ENCODE measurements at places on chromosomes 2 and 18.

DNA sequence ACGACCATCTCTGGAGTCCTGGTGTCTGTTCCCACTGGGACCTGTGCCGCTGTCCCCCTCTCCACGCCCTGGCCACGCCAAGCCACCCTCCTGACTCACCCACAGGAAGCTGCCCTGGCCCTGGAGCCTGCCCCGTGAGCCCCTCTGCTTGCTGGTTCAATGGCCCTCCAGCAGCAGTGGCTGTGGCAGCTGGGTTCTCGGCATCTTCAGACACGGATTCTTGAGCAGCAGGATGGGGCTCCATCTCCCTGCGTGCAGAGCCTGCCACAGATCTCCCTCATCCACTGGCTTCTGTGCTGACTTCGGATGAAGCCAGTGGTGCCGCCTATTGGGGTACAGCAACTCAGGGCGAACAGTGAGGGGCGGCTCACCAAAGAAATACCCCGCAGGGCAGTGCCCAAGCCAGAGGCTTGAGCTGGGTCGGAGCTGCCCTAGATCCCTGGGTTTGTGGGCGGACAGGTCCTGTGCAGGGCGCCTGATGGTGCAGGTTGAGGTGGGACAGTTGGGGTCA, 14.0 kb downstream of the CAPN10 start:
- no peak for DNase-seq

DNA sequence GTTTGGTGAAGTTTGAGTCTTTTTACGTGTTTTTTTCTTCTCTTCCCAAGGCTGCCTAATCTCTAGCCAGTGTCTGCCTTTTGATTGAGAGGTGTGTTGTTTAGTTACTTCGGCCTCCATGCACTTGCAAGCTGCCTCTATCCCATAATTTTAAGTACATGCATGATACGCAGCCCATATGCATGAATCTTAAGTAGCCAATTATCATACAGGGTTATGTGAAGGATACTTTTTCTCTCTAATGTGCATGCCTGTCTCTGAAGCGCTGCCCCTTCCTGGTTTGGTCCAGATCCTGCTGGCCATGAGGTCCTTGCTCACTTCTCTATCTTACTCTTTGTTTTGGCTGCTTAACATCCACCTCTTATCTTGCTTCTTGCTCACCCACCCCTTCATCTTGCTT, 73.9 kb upstream of the PID1 start:
- no peak for DNase-seq

DNA sequence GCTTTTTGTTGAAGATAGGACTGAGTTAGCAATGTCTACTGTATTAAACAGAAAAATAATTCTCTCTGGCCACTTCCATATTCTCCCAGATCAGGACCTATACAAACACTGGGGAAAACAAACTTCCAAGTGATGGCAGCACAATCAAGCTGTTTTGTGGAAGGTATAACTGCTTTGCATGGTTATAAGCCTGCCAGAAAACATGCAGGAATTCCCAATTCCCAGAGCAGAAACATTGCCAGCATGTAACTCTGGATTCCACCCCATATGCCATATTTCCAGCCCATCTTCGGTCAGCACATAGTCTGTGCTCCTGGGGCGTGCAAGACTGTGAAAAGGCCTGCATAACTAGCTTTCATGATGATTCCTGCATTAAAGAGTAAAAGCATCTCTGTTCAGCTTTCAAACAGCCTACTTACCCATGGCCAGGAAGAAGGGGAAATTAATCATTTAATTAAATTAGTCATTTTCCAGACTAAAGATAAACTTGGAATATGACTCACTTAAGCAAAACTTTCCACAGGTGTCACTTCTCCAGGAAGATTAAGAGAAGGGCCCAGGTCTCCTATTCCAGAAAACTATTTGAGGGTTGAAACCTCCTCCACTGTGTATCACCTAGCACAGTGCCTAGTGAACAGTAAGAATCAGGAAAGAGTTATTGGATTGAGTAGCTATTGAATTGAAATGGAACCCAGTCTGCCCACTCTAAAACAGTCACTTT, 280.5 kb downstream of the NRXN1 start:
- no peak for DNase-seq

- peak; percentile 58 for DNase-seq
Observed at GRCh38 chr2:97995026-97995733, 568 bp downstream of the TMEM131 start.

- DNase-seq = no peak
Observed at GRCh38 chr2:173606619-173607248, 252.1 kb downstream of the CDCA7 start.

- DNase-seq = no peak
Observed at GRCh38 chr2:208315081-208315788, 49.2 kb downstream of the PIKFYVE start.

DNA sequence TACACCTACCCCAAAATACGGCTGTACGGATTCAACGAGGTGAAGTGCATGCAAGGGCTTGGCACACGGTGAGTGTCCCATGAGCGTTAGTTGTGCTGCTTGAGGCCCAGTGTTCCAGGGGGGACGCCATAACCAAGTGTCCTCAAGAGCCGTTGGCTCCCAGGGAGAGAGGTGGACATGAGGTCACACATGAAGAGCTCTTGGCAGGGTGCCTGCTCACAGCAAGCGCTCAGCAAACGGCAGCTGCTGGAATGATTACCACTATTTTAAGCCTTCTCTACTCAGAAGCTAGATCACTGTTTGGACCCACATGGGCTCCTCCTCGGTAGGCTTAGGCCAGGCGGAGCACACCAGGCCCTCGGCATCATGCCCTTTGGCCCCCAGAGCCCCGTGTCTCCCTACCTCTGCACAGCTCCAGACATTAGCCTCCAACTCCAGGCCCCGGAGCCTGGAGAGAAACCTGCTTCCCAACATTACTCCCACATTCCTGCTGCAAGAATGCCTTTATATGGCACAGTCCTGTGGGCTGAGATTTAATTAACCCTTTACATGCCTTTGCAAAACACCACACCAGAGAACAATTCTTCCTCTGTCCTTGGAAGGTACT, 68.4 kb upstream of the PPP1CB start:
- DNase-seq = peak; percentile 95

- no peak for DNase-seq
Observed at GRCh38 chr2:120736624-120737339, 1.1 kb downstream of the GLI2 start.

DNA sequence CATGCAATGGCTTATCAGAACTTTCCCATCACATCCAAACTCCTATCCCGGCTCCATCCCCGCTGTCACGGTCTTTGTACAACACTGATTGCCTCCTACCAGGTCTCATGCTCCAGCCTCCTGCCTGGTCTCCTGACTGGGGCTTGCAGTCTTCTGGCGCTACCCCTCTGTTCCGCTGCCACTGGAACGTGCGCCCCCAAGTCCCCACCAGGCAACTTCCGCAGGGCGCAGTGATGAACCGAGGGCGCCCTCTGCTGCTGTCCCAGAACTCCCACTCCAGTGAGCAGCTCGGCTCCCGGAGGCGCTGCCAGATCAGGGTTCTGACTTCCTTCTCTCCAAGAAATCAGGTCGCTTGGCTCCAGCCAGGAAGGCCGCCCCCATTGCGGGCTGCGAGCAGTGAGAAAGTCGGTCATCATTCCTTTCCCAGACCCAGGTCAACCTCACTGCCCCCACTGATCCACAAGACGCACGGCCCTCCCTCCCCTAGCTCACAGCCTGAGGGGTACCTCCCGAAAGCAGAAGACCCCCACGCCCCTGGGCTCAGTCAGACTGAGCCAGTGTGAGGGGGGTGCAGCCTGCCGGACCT, 43.9 kb upstream of the RAB11FIP5 start:
- peak; percentile 29 for DNase-seq

DNA sequence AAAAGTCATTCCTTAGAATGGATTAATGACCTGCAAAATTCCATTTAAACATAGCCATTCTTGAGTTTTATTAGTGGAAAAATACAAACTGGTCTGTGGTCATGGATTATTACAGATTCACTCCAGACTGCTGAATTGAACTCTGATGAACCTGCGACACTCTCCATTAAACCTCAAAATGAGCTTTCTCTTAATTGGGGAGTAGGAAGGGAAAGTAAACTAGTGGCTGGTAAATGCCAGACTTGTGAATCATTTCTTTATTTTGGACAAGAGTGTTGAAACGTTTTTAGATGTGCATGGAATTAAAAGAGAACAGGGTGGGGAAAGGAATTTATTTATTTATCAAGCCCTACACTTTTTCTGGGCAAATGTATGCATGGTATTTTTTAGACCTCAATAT, 321.2 kb upstream of the FANCL start:
- DNase-seq = no peak

GRCh38 chr2:210792000-210792399, 235.6 kb downstream of the CPS1 start:
- DNase-seq = peak; percentile 26

All from SHP77 (cell line).